Activated CD4-positive, CD25-positive, alpha-beta regulatory T cell treated with anti-CD3 and anti-CD28 coated beads, Interleukin-2, amount 50 U/mL, for 16 hours (primary cell): ENCODE measurements at places on chromosomes 2 and 18.

- no peak for DNase-seq
Observed at GRCh38 chr2:181575650-181576025, 81.3 kb downstream of the CERKL start.

DNA sequence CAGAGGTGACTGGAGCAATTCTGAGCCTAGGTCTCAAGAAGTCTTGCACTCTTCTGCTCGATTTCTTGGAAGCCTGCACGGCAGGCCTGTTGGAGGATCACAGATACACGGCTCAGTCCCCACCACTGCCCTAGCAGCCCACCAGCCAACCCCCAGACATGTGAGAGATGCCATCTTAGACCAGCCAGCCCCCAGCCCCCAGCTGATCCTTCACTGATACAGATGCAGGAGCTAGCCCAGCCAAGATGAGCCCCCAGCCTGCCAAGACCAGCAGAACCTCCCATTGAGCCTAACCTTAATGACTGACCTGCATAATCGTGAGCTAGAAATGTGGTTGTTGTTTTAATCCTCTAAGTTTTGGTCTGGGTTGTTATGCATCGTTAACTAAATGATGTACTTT lies 47.5 kb downstream of the INHBB start:
- no peak for DNase-seq

DNA sequence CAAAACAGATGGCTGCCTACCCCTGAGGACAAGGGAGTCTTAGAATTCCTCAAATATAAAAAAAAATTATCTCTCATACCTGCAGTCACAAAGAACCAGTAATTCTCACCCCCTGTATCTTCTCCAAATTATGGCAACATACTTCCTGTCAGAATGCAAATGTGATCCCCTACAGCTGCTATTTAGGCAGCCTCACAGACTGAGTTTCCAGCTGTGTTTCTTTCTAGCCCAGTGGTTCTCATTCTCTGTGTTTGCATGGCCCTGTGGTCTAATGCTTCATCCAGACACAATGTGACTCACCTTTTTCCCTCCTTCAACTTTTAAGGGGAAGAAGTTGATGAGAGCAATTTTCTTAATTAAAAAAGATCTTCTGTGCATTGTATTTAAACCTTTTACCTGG lies 726.3 kb downstream of the TSN start:
- DNase-seq, result no peak

GRCh38 chr2:222318026-222318711 lies 19.4 kb upstream of the PAX3 start:
- DNase-seq, result no peak

- no peak for DNase-seq
Observed at GRCh38 chr2:152580714-152581113, 136.5 kb downstream of the PRPF40A start.

- DNase-seq, result no peak
Observed at GRCh38 chr2:186641132-186641806, 51.4 kb downstream of the ITGAV start.

- DNase-seq, result no peak
Observed at GRCh38 chr2:128537646-128538045, 219.0 kb upstream of the HS6ST1 start.

DNA sequence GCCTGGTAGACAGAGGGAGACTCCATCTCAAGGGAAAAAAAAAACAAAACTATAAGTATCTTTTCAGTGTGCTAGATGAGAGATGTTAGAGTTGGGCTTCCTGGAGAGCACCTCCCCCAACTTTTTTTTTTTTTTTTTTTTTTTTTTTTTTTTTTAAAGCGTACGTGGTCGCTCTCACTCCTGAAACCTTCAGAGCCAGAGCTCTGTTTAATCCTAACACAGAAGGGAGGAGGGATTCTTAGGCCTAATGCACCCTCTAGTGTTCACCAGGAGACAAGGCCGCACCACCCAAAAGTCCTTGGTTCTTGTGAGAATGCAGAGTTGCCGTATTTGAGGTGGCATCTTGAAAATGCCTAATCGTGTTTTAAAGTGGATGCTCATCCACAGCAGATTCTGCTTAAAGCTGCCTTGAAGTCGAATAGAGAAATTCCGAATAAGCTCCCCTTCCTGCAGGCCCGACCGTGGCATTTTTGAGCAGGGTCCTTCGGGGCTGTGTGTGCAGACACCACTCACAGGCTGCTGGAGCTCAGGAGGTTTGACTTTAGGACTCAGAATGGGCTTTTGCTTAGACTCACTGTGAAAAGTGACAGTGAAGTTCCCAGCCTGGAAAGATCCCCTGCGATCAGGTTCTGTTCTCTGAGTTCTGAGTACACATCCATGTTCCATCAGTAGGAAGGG lies 252.6 kb downstream of the AGAP1 start:
- DNase-seq, result no peak

GRCh38 chr2:128550801-128551416 lies 232.2 kb upstream of the HS6ST1 start:
- DNase-seq, result no peak

DNA sequence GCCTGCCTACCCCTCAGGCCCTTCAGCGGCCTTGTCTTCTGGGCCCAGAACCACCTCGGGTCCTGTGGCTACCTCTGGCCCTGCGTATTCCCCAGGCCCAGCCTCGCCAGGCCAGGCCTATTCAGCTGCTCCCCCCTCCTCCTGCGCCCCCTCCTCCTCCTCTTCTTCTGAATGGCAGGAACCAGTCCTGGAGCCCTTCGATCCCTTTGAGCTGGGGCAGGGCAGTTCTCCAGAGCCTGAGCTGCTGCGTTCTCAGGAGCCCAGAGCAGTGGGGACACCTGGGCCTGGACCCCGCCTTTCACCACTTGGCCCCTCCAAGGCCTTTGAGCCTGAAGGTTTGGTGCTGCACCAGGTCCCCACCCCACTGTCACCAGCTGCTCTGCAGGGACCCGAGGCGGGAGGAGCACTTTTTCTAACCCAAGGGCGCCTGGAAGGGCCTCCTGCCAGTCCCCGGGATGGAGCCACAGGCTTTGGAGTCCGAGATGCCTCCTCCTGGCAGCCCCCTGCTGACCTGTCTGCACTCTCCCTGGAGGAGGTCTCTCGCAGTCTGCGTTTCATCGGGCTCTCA lies 14.7 kb downstream of the GAREM2 start:
- no peak for DNase-seq

DNA sequence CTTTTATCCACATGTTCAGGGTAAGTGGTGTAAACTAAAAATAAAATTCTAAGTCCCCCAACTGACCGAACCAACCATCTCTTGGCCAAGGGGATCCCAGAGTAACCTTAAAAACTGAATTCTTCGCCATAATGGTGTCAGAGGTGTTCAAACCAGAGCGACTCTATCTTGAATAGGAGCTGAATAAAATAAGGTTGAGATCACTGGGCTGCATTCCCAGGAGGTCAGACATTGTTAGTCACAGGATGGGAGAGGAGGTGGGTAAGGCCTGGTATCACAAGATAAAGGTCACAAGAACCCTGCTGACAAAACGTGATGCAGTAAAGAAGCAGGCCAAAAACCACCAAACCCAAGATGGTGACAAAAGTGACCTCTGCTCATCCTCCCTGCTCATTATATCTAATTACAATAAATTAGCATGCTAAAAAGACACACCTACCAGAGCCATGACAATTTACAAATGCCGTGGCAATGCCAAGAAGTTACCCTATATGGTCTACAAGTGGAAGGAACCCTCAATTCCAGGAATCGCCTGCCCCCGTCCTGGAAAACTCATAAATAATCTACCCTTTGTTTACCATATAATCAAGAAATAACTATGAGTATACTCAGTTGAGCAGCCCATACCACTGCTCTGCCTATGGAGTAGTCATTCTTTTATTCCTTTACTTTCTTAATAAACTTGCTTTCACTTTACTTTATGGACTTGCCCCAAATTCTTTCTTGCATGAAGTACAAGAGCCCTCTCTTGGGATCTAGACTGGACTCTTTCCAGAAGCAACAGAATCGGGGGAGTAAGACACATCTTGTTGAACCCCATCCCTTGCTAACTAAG lies 302.4 kb downstream of the STK39 start:
- no peak for DNase-seq

DNA sequence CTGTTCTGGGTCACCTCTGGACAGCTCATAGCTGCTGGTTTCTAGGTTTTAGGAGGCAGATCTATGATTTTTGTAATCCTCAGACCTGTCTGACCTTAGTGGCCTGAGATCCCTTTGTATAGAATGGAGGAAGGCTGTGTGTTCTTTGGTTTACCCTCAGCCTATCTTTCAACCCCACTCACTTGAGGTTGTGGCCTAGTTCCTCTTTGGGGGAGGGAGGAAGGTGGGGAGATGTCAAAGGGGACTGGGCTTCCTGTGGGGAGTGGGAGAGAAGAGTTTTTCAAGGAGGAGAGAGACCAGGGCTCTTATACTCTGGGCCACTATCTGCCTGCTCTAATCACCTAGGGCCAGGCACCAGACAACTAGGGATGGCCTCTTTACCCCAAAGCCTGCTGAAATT lies 28.5 kb downstream of the SEMA4F start:
- no peak for DNase-seq

- no peak for DNase-seq
Observed at GRCh38 chr2:160658851-160659250, 165.2 kb upstream of the RBMS1 start.

- no peak for DNase-seq
Observed at GRCh38 chr2:171044416-171044815, 115.4 kb downstream of the GORASP2 start.

GRCh38 chr2:133760376-133760775 lies 192.1 kb upstream of the NCKAP5 start:
- DNase-seq, result no peak

DNA sequence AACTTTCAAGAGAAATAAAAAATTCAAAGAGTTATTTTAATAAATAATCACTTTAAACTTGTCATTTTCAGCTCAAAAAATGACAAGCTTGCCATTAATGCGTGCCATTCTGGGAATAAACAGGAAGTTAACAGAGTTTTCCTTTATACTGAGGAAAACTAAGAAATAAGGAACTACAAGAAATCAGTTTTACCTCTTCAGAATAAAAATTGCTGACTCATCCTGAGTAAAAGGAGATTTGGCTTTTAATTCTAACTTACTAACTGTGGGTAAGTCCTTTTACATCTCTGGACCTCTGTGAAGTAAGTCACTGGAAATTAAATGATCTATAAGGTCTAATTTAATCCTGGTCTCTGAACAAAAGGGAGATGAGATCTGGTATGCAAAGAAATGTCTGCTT lies 16.1 kb downstream of the CEBPZ start:
- no peak for DNase-seq

- DNase-seq, result no peak
Observed at GRCh38 chr2:104788742-104789455, 65.0 kb upstream of the POU3F3 start.

DNA sequence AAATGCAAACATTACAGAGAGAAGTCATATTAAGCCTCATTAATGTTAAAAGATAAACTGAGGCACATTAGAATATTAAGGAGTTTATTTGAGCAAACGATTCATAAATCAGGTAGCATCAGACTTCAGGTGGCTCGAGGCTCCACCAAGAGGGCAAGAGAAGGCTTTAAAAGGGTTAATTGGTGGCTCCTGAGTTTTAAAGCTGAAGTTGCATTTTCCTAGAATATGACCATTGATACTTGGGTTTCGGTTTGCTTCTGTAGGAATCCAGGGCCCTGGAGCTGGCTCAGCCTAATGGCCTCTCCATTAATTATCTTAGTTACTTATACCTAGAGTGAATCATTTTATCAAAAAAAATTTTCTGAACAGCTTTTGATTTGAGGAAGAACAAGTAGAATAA lies 123.7 kb upstream of the NABP1 start:
- no peak for DNase-seq

DNA sequence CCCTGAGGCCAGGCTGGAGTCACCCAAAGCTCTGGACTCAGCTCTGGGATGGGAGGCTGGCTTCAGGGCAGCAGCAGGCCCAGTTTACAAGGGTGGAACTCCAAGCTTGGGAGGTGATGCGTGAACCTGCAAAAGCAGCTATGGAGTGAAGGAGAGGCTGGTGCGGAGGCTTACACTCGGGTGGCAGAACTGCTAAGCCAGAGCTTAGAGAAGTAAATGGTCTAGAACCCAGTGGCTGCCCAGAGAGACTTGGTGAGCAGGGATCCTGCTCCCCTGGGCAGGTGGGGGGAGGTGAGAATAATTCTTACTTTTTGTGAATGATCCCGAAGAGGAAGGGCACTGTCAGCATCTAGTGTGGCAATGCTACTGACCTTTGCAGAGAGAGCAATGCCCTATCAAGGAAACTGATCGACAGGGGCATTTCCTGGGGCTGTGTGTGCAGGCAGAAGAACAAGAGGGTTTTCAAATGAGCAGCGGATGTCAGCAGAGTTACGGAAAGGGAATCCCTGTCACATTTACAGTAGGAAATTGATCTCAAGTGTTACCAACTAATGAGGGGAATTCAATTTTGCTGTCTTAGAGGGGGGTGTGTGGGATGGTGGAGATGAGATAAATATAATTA lies 80.4 kb downstream of the TGFA start:
- no peak for DNase-seq

DNA sequence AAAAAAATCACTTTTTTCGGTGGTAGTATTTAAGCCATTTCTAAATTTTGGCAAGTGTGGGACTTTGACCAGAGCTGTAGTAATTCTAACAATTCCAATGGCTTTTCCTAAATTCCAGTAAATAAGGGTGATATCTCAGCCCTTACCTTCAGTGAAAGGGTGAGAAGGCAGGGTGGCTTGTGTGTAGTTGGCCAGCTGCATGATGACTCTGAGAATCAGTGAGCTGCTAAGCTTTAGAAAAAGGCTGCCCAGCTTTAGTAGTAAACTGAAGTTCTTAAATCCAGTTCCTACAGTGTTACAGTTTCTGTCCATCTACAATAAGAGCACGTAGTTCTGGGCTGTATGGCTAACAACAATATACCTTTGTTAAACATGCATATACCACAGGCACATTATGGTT lies 42.0 kb downstream of the OXER1 start:
- DNase-seq, result no peak
